Suppressor macrophage treated with lipopolysaccharide for 4 hours (primary cell): ENCODE measurements at places on chromosomes 5 and 9.
A peak's percentile ranks its signal among the peaks of the same experiment; 100 is the strongest.

- DNase-seq, result no peak
Measured at GRCh38 chr5:15191012-15191411, 309.0 kb upstream of the FBXL7 start.

DNA sequence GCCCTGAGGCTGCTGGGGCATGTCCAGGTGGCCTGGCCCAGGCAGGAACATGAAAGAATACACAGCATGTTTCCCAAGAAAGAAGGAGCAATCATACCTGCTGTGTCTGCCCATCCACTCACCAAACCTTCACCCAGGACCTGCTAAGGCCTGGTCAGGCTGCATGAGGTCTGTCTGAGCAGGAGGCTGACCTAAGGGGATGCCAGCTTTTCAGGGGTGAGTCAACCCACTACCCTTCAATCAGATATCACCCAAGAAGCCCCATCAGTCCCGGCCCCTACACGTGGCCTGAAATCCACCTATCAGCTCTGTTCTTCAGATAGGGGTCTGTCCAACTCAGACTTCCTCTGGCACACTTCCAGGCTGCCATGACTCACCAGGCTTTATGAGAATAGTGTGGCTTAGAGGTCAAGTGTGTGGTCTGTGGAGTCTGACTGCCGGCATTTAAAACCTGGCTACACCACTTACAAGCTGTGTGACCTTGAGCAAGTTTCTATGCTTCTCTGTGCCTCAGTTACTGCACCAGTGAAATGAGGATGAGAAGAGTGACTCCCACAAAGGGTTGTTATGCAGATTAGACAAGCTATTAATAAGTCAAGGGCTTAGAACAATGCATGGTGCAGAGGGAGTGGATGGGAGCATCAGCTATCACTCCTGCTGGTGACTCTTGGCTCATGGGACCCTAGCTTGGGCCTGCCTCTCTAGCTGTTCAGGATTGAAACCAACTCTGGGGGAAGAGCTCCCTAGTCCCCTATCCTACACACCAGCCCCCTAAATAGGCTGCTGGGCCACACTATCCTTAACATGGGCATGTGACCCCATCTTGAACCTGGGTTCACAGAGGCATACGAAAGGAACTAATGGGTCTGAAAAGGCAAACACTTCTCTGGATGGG, 130.3 kb downstream of the PAX5 start:
- DNase-seq, result peak; percentile 17

- DNase-seq, result peak; percentile 73
Measured at GRCh38 chr9:82961504-82962125, 101.3 kb downstream of the RASEF start.

- no peak for DNase-seq
Measured at GRCh38 chr5:81826128-81826527, 75.2 kb upstream of the SSBP2 start.
